ENCODE measurements at places on chromosomes 11 and 22. TPM values are rescaled to one million over a fixed set of nuclear protein-coding genes. Genes with fewer than 3 reads are reported as not detected.

DNA sequence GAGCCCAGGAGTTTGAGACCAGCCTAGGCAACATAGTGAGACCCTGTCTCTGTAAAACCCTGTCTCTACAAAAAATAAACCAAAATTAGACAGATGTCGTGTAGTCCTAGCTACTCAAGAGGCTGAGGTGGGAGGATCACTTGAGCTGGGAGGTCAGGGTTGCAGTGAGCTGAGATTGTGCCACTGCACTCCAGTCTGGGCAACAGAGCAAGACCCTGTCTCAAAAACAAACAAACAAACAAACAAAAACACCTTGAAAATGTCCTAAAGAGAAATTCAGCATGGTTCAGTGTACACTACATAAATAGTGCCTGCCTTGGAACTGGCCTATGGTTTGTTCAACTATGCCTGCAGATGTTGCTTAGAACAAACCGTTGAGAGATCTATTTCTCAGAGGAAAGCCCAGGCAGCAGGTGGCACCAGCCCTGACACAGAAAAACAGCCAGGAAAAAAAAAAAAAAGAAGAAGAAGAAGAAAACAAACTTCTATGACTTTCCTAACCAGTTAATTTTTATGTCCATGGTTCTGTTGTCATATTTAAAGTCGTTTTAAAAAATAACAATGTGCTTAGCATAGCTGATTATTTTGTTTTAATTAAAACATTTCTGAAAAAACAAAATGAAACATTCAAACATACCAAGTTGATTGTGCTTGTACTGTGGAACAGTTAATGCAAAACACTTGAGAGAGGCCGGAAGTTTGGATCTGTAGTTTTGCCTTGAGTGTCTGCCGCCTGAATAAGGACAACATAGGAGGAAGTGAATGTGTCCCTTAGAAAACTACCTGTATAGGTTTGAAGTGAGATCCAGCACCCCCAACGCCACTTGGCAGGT is 5.4 kb downstream of the KREMEN1 start:
- H3K36me3 ChIP-seq = no peaks in the 10 kb centered on the region
- DNase-seq = no peak
- H3K27me3 ChIP-seq = no peaks in the 10 kb centered on the region
- no peak overlapping the region for H3K27ac ChIP-seq
- no peaks in the 10 kb centered on the region for H3K4me1 ChIP-seq

DNA sequence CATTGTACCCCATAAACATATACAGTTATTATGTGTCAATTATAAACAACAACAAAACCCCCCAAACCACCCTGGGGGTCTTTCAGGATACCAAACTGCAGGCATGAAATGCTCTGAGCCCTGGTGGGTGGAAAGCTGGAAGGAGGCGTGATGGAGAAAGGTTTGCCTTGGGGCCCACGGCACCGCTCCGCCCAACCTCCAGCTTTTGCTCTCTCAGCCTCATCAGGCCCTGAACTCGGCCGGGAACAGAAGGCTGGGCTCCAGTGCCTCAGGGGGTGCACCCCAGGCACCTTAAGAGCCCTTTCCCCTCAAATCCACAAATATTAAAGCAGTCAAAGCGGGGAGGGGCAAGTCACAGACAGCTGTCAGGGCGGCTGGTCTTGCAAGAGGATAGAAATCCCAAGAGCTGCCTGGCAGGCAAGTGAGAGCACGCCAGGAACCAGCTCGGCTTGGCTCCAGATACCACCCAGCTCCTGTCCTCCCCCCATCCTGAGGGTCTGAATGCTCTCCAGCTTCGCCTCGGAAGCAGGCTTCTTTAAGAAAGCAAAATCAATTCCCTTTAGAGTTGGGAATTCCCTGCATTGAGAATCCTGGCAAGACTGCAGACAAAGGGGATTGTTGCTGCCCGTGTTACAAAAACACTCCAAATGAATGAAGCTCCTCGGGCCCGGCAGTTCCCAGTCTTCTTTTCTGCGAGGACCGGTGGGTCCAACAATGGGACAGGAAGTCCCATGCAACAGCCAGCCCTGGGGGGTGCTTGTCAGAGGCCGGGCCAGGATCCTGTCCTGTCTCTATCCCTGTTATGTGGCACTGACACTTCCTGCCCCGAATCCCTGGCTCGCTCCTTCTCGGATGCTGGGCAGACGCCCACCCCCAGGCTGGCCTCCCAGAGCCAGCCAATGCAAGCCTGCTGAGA is 80.8 kb downstream of the NAT10 start:
- no peaks in the 10 kb centered on the region for H3K27me3 ChIP-seq
- H3K4me3 ChIP-seq = no peak overlapping the region
- no peak overlapping the region for H3K27ac ChIP-seq
- H3K36me3 ChIP-seq = no peaks in the 10 kb centered on the region
- DNase-seq = no peak

- no peak overlapping the region for H3K27ac ChIP-seq
- peaks cover 2% of the 10 kb centered on the region for H3K4me1 ChIP-seq
- no peaks in the 10 kb centered on the region for H3K27me3 ChIP-seq
These were observed 39.6 kb downstream of the GALNT18 start for GRCh38 chr11:11582011-11582701.

DNA sequence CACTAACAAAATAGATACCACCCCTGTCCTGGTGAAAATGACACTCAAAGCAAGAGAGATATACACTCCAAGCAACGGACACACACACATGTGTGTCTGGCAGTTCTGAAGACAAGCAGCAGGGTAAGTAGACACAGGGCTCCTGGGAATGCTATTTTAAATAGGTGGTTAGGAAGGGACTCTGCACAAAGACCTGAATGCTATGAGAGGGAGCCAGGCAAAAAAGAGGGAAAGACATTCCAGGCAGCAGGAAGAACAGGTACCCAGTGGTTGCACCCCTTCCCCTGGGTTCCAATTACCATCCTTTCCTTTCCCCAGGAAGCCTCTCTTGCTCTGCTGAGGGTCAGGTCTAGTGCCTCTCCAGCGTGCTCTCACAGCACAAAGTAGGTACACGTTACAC is 3.0 kb downstream of the UFD1 start:
- no peak overlapping the region for H3K27ac ChIP-seq
- no peaks in the 10 kb centered on the region for H3K4me1 ChIP-seq
- no peak for DNase-seq
- no peak overlapping the region for H3K4me3 ChIP-seq
- no peaks in the 10 kb centered on the region for H3K36me3 ChIP-seq

The PHOX2A gene
- not detected for total RNA-seq

The BCL2L13 gene
- 31.7 TPM for total RNA-seq

The PRRG4 gene
- 2.0 TPM for total RNA-seq

Measured in aorta (tissue), 5 donors.